ENCODE measurements at places on chromosomes 5 and 9. TPM values are rescaled to one million over a fixed set of nuclear protein-coding genes. Genes with fewer than 3 reads are reported as not detected.

The RC3H2 gene
- 52.5 TPM for total RNA-seq

The ANXA2R gene
- total RNA-seq = 3.5 TPM

The COL15A1 gene
- total RNA-seq = 8.0 TPM

The CSF1R gene
- total RNA-seq = 0.88 TPM

The TMCO6 gene
- 8.3 TPM for total RNA-seq

The MYMK gene
- not detected for total RNA-seq

DNA sequence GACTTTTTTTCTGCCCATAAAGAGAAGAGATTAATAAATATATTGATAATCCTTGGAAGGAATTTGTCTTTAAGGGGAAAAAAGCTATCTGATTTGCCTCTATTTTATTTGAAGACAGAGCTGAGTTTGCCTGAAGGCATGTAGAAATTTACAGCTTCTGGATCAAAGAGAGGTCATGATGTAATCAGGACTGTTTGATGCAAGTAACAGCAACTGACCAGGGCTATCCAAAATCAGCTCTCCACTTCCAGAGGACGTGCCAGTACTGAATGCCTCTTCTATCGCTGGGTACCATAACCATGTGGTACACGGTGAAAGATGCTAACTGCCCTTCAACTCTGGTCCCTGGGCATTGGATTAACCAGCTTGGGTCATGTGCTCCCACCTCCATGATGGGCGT, 90.6 kb downstream of the ZFAND5 start:
- no peaks in the 10 kb centered on the region for H3K4me1 ChIP-seq
- no peaks in the 10 kb centered on the region for H3K36me3 ChIP-seq
- no peak for DNase-seq
- H3K27ac ChIP-seq = no peak overlapping the region

DNA sequence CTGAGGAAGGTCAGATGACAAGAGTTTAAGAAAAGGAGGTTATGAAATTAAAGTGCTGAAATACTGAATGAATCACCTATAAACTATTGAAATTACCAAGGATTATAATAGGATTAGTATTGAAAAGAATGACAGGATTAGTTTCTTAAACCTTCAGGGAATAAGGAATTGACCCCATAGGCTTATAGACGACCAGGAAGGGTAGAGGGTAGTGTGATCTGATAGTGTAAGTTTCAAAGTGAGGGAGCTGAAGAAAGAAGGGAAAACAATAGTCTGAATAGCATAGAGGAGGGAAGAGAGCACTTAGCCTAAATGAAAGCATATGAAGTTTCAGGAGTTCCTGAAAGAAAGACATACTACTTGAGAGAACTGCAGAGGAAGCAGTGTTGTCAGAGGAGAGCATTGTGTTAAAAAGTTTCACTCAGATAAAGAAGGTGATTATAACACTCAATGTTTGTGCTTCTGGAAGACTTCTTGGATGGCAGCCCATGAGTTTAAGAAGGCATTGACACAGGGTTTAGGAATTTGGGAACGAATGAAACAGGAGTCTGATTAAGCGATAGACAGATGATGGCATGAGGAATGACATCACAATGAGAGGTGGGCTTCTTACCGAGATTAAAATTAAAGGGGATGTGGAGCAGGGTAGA, 557.9 kb upstream of the GRAMD2B start:
- no peaks in the 10 kb centered on the region for H3K27me3 ChIP-seq
- H3K27ac ChIP-seq = no peak overlapping the region
- no peak overlapping the region for H3K4me3 ChIP-seq
- peak; percentile 4 for DNase-seq
- H3K4me1 ChIP-seq = peaks cover 3% of the 10 kb centered on the region

DNA sequence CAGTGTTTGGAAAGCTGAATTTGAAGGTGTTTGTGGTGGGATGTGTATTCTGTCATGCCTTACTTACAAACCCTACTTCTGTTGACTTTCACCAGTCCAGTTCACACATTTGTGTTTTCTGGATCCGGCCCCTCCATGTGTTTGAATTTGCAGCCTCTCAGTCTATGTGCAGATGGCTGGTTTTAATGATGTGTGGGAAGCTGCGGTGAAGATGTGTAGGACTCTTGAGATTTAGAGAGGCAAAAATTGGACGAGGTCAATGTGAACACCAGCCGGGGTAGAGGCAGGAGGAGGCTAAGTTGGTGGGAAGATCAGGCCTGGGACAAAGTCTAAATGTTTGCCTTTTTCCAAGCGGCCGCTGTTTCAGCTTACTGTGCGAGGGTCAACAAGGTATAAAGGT, 115.4 kb upstream of the KLF9 start:
- no peak overlapping the region for H3K4me3 ChIP-seq
- DNase-seq = no peak
- peaks cover 23% of the 10 kb centered on the region for H3K4me1 ChIP-seq
- no peaks in the 10 kb centered on the region for H3K36me3 ChIP-seq
- no peak overlapping the region for H3K27ac ChIP-seq
- no peaks in the 10 kb centered on the region for H3K27me3 ChIP-seq

- no peaks in the 10 kb centered on the region for H3K36me3 ChIP-seq
- no peaks in the 10 kb centered on the region for H3K27me3 ChIP-seq
- no peak overlapping the region for H3K27ac ChIP-seq
- no peaks in the 10 kb centered on the region for H3K4me1 ChIP-seq
Observed at GRCh38 chr5:43389679-43390329, 22.4 kb downstream of the CCL28 start.

- H3K27me3 ChIP-seq = no peaks in the 10 kb centered on the region
- DNase-seq = no peak
- H3K4me1 ChIP-seq = peaks cover 16% of the 10 kb centered on the region
- no peak overlapping the region for H3K4me3 ChIP-seq
- no peak overlapping the region for H3K27ac ChIP-seq
- H3K36me3 ChIP-seq = no peaks in the 10 kb centered on the region
Observed at GRCh38 chr5:168796000-168796399, 216.8 kb upstream of the PANK3 start.

GRCh38 chr5:20601678-20602100, 613.7 kb upstream of the CDH18 start:
- no peak overlapping the region for H3K4me3 ChIP-seq
- no peaks in the 10 kb centered on the region for H3K4me1 ChIP-seq
- DNase-seq = no peak
- H3K27ac ChIP-seq = no peak overlapping the region

- no peak overlapping the region for H3K4me3 ChIP-seq
- H3K36me3 ChIP-seq = no peaks in the 10 kb centered on the region
- DNase-seq = peak; percentile 14
- H3K27ac ChIP-seq = no peak overlapping the region
- H3K4me1 ChIP-seq = no peaks in the 10 kb centered on the region
Observed at GRCh38 chr5:117881426-117882230, 1106.7 kb downstream of the DTWD2 start.

GRCh38 chr5:160312134-160312959, at the start of gene CCNJL:
Gene CCNJL, minus strand, starts transcription at chr5:160312564. Its CDS starts 641 bp downstream, at chr5:160311923.
- peaks cover 3% of the 10 kb centered on the region for H3K4me1 ChIP-seq
- H3K4me3 ChIP-seq = peak within 1 kb of the TSS; percentile 69
- peaks cover 46% of the 10 kb centered on the region for H3K27me3 ChIP-seq
- no peak within 1 kb of the TSS for H3K27ac ChIP-seq
- peak; percentile 91 for DNase-seq

- no peaks in the 10 kb centered on the region for H3K36me3 ChIP-seq
- H3K4me1 ChIP-seq = no peaks in the 10 kb centered on the region
- no peak for DNase-seq
Observed at GRCh38 chr5:148306446-148306845, 5.8 kb upstream of the SPINK7 start.

DNA sequence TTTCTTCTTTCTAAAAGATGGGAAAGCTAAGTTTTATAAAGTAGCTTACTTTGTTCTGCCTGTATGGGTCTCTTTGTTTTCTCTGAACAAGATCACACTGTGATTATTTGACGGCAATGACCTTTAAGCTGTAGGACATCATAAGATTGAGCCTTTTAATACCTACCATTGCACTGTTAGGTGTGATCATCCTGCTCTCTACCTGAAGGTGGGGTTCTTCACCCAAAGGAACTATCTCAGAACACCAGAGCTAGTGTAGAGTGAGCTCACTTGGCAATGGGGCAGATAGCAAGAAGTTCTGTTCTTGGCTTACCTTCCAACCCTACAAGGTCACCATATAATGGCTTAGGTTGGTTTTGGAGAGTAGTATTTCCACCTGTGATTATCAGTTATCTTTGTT, 200.2 kb downstream of the SPATA31D1 start:
- no peaks in the 10 kb centered on the region for H3K4me1 ChIP-seq
- no peak for DNase-seq
- no peaks in the 10 kb centered on the region for H3K36me3 ChIP-seq

DNA sequence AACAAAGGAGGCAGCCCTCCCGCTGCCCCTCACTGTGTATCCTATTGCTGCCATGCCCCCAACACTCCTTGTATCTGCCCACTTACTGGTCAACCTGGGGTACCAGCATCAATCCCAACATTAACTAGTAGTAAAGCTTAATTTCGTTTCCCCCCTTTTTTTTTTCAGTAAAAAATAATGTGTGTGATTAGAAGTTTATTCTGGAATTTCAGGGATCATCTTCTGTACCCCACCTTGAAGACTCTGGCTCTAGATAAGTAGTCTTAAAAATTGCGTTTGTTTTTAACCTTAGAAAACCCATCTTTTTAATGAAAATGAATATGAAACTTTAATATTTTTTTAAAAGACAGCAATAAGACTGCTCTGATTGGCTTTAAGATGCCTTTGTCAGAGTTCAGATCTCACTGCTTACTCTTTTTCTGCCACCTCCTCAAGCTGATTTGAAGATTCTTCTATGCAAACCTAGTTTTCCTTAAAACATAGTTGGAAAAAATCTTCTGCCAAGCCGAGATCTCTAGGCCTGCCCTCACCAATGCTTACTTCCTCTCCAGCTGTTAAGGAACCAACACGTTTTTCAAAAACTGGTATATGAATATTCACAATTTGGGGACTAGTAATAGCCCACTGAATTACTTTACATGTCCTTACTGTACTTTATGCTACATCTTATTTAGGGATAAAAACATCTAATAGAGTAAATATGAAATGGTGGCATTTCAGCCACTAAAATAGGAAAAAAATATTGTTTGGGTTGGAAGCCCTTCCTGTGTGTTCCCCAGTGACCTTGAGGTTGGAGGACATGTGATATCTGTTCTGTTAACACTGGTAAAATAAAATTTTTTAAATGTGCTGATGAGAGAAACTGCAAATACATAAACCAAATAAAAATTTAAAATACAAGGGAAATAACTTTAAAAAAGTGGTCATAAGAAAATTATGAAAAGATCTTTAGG, 4.0 kb upstream of the RHOBTB3 start:
- no peak for DNase-seq
- no peaks in the 10 kb centered on the region for H3K27me3 ChIP-seq
- H3K4me1 ChIP-seq = peaks cover 69% of the 10 kb centered on the region
- H3K4me3 ChIP-seq = peak overlapping the region; percentile 37
- H3K36me3 ChIP-seq = no peaks in the 10 kb centered on the region
- H3K27ac ChIP-seq = peak overlapping the region; percentile 87

DNA sequence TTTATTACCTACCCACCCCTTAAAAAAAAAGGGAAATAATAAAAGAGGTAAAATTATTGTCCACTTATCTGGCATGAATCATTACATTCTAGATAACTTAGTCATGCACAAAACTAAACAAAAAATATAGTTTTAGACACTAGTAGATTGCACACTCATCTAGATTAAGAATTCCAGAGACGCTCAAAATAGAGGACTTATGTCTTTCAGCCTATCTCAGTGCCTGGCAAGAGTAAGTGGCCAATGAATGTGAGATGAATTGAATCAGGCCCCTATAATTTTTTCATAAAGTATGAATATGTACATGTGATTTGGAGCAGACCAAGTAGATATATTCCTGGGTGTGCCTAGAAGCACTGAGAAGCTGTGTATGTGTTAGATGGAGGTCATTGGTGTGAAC, 2.0 kb upstream of the RXFP3 start:
- no peak overlapping the region for H3K27ac ChIP-seq
- H3K36me3 ChIP-seq = no peaks in the 10 kb centered on the region
- H3K27me3 ChIP-seq = peaks cover 30% of the 10 kb centered on the region
- H3K4me3 ChIP-seq = no peak overlapping the region
- peaks cover 19% of the 10 kb centered on the region for H3K4me1 ChIP-seq

DNA sequence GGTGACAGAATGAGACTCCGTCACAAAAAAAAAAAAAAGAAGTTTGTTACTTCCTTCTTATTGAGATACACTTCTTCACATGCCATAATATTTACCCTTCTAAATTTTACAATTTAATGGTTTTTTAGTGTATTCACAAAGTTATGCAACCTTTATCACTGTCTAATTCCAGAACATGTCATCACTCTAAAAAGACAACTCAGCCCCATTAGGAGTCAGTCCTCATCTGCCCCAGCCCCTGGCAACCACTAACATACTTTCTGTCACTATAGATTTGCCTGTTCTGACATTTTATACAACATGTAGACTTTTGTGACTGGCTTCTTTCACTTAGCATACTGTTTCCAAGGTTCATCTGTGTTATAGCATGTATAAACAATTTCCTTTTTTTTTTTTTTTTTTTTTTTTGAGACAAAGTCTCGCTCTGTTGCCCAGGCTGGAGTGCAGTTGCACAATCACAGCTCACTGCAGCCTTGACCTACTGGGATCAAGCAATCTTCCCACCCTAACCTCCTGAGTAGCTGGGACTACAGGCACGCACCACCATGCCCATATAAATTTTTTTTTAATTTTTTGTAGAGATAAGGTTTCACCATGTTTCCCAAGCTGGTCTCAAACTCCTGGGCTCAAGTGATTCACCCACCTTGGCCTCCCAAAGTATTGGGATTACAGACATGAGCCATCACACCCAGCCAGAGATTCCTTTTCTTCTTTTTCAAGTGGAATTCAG, 18.0 kb downstream of the AQP3 start:
- no peak overlapping the region for H3K4me3 ChIP-seq
- peak; percentile 85 for DNase-seq
- H3K36me3 ChIP-seq = no peaks in the 10 kb centered on the region
- H3K27ac ChIP-seq = no peak overlapping the region
- peaks cover 2% of the 10 kb centered on the region for H3K27me3 ChIP-seq

- no peaks in the 10 kb centered on the region for H3K27me3 ChIP-seq
- H3K36me3 ChIP-seq = no peaks in the 10 kb centered on the region
- no peak overlapping the region for H3K4me3 ChIP-seq
- peaks cover 44% of the 10 kb centered on the region for H3K4me1 ChIP-seq
- H3K27ac ChIP-seq = no peak overlapping the region
- peak; percentile 72 for DNase-seq
Observed at GRCh38 chr9:112554516-112554915, 67.9 kb downstream of the KIAA1958 start.

DNA sequence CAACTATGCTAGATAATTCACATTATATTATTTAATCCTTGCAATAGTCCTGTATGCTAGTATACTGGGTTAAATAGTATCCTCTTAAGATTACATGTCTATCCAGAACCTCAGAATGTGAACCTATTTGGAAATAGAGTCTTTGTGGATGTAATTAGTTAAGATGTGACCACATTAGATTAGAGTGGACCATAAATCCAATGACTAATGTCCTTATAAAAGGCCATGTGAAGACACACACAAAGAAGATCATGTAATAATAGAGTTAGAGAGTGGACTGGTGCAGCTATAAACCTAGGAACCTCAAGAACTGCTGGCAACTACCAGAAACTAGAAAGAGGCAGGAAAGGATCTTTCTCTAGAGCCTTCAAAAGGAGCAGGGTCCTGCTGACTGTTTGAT, 263.6 kb upstream of the PTGER4 start:
- DNase-seq = no peak
- H3K4me1 ChIP-seq = peaks cover 2% of the 10 kb centered on the region
- no peak overlapping the region for H3K27ac ChIP-seq
- H3K27me3 ChIP-seq = no peaks in the 10 kb centered on the region
- no peaks in the 10 kb centered on the region for H3K36me3 ChIP-seq
